ENCODE measurements at places on chromosomes 5 and 9. TPM values are rescaled to one million over a fixed set of nuclear protein-coding genes. Genes with fewer than 3 reads are reported as not detected.

ZNF300 gene
- total RNA-seq = 0.33 TPM

IL9 gene
- total RNA-seq = not detected

HSPA4 gene
- 94.6 TPM for total RNA-seq

IL3 gene
- 1.6 TPM for total RNA-seq

All from activated CD4-positive, alpha-beta memory T cell treated with anti-CD3 and anti-CD28 coated beads, Interleukin-2, amount 10 ng/mL, durations not matched to agents 7 days and 5 days (primary cell).